ENCODE measurements at places on chromosomes 16 and 17.

DNA sequence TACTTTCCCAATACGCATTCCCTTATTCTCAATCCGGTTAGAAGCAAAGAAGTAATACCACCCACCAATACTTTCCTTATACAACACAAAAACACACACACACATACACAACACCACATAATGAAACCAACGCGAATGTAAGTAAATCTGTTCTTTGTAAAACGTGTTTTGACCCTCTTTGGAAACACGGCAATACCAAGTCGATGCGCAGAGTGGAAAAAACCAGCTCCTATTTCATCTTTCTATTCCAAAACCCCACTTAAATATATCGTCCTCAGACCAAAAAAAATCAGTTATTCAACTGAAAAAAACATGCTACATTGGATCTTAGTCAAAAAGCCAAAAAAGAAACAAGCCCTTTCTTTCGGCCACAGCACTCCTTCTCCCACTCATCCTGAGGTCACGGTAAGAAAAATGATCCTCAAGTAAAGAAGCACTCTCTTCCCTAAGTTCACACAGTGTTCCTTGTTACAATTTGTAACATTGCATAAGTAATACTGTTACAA is 31.0 kb upstream of the ARL4D start:
- no peak for DNase-seq

DNA sequence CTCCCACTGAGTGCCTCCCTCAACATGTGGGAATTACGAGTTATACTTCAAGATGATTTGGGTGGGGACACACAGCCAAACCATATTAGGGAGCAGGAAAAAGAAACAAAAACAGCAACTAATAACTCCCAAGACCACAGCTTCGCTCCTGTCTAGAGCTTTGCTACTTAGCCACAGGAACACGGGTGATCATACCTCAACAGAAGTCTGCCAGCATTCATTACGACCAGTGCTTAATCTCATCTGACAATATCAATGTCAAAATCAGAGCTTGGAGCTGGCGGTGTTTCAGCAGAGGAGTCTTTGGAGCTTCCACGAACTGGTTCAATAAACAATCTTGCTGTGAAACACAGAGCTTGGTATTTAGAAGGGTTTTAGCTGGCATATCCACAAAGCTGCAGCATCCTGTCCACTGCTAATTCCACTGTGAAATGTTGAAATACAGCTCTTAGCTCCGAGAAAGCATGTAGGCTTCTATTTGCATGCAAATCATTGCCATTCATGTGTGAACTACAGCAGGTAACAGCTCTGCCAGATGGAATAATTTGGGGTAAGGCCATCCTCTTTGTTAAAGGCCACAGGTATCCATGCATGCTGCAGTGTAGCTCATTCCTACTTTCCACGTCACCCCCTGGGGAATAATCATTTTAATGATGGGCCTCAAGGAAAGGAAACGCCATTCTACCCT is 128.4 kb upstream of the GOT2 start:
- no peak for DNase-seq

GRCh38 chr17:68853439-68853838 is 101.8 kb downstream of the ABCA8 start:
- DNase-seq = no peak

GRCh38 chr17:50871364-50871763 is 5.2 kb upstream of the TOB1 start:
- DNase-seq = peak; percentile 81

DNA sequence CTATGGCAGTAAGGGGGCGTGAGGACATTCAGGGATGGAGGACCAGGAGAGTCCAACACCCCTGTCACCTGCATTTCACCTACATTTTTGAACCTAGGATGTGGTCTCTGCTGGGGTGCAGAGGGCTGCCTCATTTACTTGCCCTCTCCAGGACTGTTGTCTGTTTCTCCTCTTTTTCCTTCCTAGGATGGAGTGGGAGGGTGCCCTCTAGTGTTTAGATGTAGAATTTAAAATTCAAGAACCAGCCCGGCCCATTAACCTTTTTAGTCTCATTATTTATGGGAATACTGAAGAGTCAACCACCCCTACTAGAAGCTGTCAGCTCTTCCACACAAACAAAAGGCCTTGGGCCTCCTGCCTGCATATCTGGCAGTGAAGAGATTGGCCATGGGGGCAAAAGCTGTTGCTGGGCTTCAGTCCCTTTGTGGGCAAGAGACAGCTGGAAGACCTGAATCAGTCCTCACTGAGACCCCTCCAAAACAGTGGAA is 2.5 kb upstream of the STARD3 start:
- peak; percentile 46 for DNase-seq

DNA sequence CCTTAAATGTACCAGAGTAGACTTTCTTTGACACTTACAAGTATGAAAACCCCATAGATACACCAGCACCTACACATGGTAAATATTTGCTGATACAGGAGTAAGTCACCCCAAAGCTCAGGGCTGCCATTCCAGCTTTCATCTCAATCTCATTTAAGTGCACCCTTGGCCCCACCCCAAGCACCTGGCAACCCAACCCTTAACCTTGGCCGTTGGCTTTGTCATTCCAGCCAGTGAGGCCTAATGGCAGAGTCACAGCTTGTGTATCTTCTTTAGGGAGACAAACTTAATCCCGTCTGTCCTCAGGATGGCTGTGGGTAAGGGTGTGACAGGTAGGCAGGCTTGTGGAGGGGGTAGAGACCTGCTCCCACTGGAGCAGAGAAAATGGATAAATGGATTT is 31.5 kb upstream of the TMEM220 start:
- DNase-seq = no peak

DNA sequence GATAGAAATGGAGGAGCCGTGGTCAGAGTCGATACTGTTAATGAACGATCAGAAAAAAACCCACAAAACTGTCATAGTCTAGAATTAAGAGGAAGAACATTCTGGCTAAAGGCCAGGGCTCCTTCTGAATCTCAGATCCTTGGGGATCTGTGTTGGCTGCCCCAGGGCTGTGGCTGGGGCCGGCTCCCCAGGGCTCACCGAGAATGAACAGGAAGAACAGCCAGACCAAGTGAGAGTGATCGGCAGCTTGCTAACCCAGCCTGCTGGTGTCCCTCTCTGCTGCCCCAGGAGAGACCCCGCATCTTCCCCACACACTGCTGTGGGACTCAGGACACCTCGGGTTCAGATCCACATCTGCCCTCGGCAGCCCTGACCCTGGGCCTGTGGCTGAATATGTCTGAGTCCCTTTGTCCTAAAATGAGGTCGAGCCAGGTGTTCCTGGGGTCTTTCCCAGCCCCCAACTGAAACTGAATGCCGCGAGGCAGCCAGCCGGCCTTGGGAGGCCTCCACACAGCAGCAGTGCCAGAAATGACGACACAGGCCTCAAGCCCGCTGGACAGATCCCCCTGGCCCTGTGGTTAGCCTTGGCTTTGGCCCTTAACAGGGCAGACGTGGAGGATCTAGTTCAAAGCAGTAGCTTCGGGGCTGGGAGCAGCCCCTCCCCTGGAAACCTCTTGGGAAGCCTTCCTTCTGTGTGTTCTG is 23.9 kb upstream of the CLEC18A start:
- DNase-seq = no peak

DNA sequence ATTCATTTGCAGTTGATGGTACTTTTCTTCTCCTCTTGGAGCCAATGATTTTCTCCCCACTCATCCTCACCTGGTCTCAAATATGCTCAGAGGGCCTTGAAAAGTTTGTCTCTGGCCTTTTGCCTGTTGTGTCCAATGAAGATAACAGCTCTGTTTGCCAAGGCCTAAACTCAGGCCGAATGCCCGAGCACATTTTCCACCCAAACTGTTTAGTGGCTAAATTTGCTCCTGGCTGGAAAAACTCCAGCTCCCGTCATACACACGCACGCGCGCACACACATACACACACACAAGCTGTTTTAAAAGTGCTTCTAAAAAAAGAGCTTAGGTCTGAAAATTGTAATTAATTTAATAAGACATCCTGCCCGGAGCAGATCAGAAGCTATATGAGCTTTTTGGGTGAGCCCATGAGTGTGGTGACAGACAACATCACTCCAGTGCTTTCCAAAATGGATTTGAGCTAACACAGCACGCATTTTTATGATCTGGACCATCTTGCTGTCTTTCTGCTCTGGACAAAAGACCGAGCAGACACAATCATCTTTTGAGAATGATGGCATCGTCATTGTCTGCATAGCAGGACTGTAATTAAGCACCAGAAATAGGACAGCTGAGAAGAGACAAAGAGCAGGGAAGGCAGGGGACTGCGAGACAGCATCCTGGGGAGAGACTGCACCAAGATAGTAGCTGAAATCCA is 48.9 kb downstream of the IRX6 start:
- no peak for DNase-seq
